ENCODE measurements at places on chromosomes 4 and X. TPM values are rescaled to one million over a fixed set of nuclear protein-coding genes. Genes with fewer than 3 reads are reported as not detected.
A peak's percentile ranks its signal among the peaks of the same experiment; 100 is the strongest.

ZAR1 gene
- not detected for polyA plus RNA-seq

DNA sequence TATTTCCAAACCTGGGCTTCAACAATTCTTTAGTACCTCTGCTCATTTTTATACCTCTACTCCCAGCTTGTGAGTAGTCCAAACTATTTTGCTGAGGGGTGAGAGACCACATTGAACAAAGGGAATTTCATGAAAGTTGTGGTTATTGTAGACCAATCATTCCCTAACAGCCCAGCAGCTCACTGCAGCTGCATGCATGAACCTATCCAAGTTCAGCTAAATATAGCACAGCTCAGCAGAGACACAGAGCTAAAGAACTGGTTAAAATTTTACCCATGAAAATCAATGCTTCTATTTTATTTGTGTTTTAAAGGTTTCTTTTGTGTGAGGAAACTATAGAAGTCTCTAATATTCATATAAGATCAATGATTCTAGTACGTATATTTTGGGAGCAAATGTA lies 82.7 kb downstream of the TECRL start:
- no peaks in the 10 kb centered on the region for H3K4me1 ChIP-seq
- no peaks in the 10 kb centered on the region for H3K36me3 ChIP-seq
- H3K27ac ChIP-seq, result no peak overlapping the region
- no peaks in the 10 kb centered on the region for H3K27me3 ChIP-seq
- DNase-seq, result peak; percentile 7
- no peak overlapping the region for H3K4me3 ChIP-seq

PIM2 gene
- 1.9 TPM for polyA plus RNA-seq

SMIM31 gene
- not detected for polyA plus RNA-seq

DNA sequence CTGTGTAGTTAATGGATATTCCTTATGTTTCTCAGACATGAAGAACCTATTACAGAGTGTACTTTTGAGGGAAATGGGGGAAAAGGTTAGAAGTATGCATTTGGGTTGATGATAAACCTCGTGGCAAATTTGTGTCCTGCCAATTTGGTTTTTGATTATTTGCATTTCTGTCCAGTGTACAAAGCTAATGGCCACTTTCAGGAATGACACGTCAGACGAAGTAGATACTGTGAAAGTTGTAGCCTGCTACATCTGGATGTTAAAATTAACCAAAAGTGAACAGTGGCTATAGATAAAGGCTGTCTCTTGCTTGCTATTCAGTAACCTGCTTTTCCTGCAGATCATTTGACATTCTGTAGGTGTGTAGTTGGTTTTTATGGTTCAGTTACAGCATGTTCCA lies 1.0 kb downstream of the PRDX4 start:
- DNase-seq, result peak; percentile 24
- H3K27me3 ChIP-seq, result peaks cover 19% of the 10 kb centered on the region
- peak overlapping the region; percentile 85 for H3K27ac ChIP-seq
